Neural crest cell (in vitro differentiated cells): ENCODE measurements at places on chromosomes 11 and 22.
A peak's percentile ranks its signal among the peaks of the same experiment; 100 is the strongest.

DNA sequence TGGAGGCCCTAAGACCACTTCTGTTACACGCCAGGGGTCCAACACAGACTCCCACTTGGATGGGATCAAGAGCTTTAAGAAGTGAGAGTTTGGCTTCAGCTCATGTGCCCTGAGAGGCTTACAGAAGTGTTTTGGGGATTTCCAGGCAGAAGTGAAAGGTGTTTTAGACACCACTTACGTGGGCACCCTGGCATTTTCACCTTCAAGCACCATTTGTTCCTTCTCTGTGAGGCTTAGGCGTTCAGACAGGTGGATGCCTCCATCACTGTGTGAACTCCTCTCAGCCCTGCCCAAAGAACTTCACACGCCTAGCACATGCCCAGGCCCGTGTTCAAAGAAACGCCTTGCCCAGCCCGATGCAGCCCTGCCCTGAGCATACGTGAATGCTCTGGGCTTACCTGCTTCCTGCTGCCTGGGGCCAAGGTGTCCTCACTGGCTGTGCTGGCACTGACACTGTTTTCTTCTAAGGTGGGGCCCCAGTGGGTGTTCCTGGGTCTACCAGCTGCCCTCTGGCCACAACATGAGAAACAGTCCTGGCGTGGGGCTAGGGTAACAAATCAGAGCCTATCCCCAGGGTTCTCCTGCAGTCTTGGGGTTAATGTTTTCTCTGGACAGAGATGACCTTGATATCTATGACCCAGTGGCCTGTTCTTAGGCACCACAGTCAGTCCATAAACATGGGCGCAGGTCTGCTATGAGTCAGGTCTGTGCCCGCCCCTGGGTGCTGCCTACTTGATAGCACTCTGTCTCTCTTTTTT lies 34.0 kb downstream of the AMPD3 start:
- DNase-seq = no peak

- DNase-seq = peak; percentile 26
Observed at GRCh38 chr11:94768602-94769541, 716 bp downstream of the AMOTL1 start.

DNA sequence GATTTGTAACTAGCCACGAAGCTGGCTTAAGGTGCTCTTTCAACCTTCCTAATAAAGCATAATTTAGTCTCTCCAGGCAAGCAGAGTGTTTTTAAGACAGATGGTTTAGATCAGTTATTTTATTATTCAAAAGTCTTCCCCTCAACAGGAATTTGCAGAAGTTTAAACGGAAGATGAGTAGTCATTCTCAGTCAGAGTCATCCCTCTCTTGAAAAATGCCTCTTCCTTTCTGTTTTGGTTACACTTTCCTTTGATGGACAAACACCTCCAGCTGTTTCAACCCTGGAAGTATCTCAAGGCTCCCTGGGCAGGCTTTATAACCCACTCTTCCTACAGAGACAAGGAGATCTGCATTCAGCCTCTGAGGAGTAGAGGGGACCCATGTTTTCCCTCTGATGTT lies 60.3 kb upstream of the POU2AF2 start:
- DNase-seq = no peak

GRCh38 chr11:45294499-45294898 lies 8.4 kb upstream of the SYT13 start:
- no peak for DNase-seq

DNA sequence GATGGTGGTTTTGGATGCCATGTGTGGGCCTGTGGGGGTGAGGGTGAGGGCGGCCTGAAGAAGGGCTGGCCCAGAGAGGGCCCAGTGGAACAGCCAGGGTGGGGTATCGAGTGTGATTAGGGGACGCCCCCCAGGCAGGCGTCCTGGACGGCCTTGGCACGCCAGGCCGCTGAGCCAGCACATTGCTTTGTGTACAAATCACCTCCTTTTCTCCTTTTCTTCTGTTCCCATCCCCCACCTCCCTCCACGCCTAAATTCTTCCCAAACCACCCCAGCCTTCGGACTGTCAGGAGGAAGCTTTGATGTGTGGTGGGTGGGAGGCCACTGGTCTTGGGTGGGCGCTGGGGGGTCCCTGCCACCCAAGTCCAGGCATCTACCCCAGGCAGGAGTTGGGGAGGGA lies 7.8 kb upstream of the CD248 start:
- no peak for DNase-seq

GRCh38 chr22:43343262-43343669 lies at the start of gene SCUBE1:
TSS of gene SCUBE1 (minus strand) at chr22:43343372. CDS start at chr22:43343261, 111 bp downstream.
- DNase-seq = peak; percentile 65

- no peak for DNase-seq
Observed at GRCh38 chr11:69574608-69575255, 66.2 kb upstream of the CCND1 start.

DNA sequence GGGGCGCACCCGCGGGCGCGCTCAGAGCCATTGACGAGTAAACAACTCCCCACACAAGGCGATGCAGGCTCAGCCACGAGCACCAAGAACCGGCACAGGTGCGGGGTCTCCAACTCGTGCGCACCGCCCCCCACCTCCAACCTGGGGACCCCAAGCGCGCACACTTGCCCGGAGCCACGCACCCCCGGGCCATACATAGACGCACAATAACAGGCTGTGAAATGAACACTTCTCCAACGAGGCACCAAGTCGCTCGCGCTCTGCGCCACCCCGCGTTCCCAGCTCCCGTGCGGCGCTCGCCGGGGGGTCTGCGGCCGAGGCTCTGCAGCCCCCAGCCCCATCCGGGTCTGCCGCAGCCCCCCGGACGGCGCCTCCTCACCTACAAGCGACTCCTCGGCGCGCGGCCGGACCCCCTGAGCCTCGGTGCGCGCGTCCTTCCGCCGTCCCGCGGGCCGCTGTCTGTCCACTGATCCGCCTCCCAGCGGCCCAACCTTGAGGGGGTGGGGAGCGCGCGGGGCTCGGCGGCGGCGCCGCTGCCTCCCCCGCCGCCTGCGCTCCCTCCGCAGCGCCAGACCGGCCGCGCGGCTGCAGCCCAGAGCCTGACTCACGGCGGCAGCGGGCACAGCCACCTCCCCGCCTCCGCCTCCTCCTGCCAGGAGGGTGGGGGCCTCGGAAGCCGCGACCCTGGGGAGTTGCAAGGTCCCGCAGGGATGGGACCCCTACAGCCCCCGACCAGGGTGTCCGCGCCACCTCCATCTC lies 1.6 kb downstream of the IFITM10 start:
- DNase-seq = no peak

DNA sequence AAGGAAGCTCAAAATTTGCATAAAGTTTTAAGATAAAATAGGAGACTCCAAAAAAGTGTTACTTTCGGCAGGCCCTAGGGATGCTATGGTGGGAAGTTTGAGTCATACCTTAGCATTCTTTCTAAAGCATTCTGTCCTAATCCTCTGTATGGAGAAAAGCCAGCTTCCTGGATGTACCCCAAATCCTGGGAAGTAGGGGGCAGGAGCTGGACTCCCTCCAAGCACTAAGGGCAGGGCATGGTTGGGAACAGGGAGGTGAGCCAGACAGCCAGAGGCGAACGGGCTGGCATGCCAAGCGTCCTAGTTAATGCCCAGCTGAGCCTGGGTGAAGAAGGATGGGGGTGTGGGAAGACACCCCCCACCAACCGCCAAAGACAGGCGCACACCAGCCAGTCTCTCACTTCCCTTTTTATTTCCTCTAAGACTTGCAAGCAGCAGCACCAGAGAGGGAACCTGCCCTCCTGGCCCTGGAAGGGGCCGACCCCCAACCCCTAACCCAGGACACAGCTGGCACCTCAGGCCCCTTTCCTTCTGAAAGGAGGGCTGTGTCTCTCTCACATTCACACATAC lies 23.9 kb downstream of the RTN4RL2 start:
- DNase-seq = no peak

DNA sequence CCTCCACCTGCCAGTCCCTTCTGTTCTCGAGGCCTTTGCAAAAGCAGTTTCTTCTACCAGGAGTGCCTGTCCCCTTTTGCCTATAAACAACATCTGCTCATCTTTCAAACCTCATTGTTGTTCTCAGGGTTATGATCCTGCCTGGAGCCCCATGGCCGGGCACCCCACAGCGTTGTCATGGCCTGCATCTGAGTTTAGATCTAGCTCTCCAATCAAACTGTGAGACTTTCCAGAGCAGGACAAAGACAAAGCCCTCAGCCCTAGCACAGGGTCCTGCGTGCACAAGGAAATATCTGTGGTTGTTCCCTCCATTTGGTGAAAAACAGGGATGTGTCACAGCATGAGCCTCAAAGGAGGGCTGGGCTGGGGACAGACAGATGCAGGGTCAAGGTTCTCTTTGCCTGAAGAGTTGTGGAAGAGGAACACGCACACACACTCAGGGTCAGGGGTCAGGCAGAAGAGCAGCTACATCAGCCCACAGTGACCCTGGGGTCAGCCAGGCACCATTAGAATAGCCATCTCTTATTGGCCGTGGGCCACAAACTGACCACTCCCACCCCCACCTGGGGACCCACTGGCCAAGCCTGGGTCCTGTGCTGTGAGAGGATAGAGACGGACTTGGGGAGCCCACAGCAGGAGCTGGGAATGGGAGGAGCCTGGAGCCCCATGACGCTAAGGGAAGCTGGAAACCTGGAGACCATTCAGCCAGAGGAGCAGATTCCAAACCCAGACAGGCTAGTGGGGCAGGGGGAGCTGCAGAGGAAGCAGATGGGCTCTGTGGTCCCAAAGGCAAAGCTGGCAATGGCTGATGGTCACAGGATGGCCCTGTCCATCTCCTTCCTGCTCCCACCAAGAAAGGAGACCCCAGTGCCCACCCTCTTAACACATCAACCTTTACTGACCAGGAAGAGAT lies 99.4 kb downstream of the PDE2A start:
- DNase-seq = no peak

GRCh38 chr11:68658661-68659060 lies 25.7 kb upstream of the GAL start:
- no peak for DNase-seq

DNA sequence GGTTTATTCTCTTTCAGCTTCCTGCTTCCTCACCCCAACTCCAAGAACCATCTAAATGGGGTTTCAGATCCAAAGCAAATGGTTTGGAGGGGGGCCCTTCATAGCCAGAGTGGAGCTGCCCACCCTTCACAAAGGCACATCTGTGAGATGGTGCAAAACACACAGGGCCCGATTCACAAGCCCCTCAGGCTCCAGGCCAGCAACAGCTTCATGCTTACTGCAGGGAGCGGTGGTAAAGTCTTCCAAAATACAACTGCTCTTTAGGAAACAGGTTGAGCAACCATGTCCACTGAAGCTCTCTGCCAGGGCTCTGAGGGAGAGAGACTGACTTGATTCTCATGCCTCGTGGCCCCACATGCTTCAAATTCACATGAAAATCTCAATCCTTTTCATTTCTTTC lies 213.0 kb upstream of the NARS2 start:
- DNase-seq = no peak

DNA sequence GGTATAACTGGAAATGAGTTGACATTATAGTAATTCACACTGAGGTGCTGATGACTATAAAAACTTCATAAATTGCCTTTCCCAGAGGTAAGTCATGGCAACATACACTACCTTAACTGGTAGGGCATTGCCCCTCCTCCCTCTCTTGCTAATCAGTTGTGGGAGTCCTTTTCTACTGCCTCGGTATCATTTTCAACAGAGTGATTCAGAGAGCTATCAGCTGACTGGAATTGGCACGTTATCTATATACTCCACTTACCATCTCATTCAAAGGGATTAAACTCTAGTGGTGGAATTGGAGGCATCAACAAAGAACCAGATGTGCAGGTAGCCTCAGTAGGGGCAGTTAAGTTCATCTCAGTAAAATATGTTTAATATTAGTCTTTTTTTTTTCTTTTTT lies 8.0 kb upstream of the NUP160 start:
- DNase-seq = no peak

DNA sequence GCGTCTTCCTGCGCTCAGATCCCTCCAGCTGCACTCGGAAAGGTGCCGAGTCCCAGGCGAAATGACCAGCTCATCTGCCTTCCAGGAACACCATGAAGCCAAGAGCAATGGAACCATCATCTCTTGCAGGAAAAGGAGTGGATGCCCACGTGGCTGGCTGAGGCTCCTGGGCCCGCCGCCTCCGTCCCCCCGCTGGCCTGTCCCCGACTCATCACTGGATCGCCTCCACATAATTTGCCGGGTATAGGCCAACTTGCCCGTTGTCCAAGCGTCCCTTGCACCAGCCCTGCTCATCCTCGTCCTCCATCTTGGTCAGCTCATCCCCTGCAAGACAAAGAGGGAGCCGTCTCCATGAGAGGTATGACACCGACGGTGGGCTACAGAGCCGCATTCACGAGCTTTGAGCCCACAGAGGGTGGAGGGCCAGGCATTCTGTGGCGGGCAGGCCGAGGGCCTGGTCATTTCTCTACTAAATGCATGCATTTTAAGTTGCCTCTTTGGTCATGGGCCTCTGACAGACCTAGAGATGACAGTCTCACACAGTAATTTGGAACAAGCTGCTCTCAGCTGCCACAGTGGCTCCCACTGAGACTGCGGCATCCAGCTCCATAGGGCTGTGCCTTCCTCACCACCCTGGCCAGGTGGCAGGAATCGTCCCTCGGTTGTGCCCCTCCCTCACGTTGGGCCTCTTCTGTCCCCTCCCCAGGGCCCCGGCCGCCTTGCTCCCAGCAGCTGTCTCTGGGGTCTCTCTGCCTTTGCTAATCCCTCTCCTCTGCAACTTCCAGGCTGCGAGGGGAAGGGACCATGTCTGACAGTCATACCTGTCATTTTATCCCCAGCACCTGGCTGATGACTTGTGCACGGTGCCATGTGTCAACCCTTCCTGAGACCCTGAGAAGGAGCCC lies 14.3 kb upstream of the ARFGAP3 start:
- DNase-seq = no peak

DNA sequence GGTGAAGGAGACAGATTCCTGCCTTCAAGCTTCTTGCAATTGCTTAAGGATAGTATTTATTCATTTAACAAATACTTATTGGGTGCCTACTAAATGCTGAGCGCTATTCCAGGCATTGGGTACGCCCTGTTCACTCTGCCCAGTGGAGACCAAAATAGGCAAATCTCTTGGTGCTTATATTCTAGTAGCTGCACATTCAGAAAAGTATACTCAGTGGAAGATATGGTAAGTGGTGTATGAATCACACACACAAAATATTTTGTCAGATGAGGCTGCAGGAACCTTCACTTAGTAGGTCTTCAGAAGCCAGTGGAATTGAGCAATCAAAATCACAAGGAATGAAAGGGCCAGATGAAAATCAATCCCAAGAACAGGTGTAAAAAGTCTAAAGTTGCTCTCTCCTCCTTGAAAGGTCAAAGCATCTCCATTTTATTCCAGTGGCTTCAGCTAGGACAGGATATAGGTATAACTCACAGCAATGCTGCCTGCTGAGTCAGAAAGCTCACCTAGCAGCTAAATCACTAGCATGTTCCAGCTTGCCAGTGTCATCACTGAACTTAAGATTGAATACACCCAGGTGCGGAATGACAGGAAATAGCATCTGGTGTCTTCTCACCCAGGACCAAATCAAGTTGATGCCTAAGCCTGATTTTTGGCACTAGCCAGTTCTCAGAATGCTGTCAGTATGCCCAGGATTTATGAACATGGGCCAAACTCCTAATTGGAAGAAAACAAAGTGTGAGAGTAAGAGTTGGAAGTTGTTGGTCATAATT lies 83.9 kb downstream of the AMOTL1 start:
- DNase-seq = no peak
